Cardiac septum (tissue), 1 donor: ENCODE measurements at places on chromosomes 1 and 21. TPM values are rescaled to one million over a fixed set of nuclear protein-coding genes. Genes with fewer than 3 reads are reported as not detected.
A peak's percentile ranks its signal among the peaks of the same experiment; 100 is the strongest.

Gene TNFSF4
- total RNA-seq = 0.22 TPM

Gene CASQ2
- 1,254 TPM for total RNA-seq

DNA sequence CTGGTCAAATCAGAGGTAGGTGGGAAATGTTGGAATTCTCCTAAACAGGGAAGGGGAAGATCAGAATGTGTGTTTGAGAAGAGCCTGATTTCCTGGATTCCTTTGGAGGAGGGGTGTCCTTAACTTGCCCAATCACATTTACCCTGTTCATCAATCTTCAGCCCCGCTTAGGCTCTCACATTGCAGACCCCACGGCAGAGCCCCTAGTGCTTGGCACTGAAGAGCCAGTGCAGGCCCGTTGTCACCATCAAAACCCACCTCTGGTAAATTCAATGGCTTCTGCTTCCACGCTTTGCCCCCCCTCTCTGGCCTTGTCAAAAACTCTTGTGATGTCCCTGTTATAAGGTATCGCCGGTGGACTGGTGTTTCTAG lies 2.3 kb downstream of the AGPAT3 start:
- DNase-seq = peak; percentile 57

- DNase-seq = no peak
These were observed 16.6 kb downstream of the ANGPTL3 start for GRCh38 chr1:62613890-62614289.

- DNase-seq = no peak
These were observed 317.2 kb upstream of the DEPDC1 start for GRCh38 chr1:68814067-68814466.
